ENCODE measurements at places on chromosomes 1 and 21. TPM values are rescaled to one million over a fixed set of nuclear protein-coding genes. Genes with fewer than 3 reads are reported as not detected.
A peak's percentile ranks its signal among the peaks of the same experiment; 100 is the strongest.

Gene CELA2A
- total RNA-seq = not detected

Gene CXADR
- total RNA-seq = not detected

Gene PCP4
- total RNA-seq = not detected

DNA sequence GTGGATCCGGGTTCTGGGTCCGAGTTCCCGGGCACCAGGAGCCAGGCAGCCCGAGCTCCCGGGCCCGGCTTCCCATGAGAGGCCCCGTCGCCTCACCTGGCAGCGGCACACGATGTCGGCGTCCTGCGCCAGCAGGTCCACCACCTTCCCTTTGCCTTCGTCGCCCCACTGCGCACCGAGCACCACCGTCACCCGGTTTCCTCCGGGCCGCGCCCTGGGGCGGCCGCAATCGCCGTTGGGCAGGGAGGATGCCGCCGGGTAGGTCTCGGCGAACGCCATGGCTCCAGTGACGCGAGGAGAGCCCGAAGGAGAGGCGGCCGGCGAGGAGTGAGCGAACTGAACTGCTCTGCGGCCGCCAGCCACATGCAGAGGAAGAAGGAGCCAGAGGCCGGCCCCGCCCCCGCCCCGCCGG lies at the start of gene ADSS2:
ADSS2 (minus strand) TSS at position 371 of the 412 bp plus-strand sequence; CDS start at position 279, 92 bp downstream.
- DNase-seq = no peak

GRCh38 chr1:67367370-67368045 lies 59.8 kb downstream of the IL12RB2 start:
- DNase-seq = peak; percentile 62

GRCh38 chr21:38133240-38133639 lies 123.6 kb upstream of the KCNJ15 start:
- no peak for DNase-seq

- peak; percentile 81 for DNase-seq
Measured at GRCh38 chr1:231694075-231694431, 67.5 kb downstream of the DISC1 start.

DNA sequence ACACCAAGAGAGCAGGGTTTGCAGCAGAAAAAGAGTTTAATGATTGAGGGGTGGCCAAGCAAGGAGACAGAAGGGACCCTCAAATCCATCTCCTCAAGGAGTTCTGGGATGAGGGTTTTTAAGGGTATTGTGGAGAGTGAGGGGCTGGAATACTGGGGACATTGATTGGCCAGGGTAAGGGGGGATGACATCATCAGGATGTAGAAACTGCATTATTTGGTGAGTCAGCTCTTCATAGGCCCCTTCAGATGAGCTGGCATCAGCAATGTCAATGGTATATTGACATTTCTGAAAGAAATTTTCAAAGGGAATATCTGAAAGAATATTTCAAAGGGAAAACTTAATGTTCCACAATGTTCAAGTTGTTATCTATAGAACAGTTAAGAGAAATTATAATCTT lies 168.1 kb upstream of the SNX7 start:
- DNase-seq = no peak

Data from myocyte (in vitro differentiated cells).